ENCODE measurements at places on chromosomes 12 and 14.

DNA sequence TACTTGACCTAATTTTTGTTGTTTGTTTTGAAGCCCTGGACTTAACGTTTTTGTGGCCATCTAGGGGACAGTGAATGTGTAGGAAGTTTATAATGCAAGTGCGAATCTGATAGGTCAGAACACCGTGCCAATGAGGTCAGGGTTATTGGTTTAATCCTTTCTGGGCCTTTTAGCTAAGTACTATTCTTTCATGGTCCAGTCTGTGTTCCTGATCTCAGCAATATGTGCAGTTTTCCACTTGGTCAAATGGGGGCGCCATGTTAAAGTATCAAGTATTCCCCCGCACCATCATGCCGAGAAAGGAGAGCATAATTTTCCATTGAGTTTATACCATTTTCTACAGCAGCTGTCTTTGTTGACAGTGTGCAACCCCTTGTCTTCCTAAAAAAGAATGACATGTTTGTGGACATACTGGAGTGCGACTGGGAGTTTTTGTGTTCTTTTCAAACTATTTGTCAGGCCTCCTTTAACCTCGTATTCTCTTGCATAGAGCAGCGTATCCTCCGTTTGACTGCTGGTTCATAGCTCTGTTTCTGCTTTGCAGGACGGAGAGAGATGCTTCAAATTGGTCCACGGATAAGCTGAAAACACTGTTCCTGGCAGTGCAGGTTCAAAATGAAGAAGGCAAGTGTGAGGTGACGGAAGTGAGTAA is 1.3 kb downstream of the AHSA1 start:
- peak; percentile 84 for DNase-seq

DNA sequence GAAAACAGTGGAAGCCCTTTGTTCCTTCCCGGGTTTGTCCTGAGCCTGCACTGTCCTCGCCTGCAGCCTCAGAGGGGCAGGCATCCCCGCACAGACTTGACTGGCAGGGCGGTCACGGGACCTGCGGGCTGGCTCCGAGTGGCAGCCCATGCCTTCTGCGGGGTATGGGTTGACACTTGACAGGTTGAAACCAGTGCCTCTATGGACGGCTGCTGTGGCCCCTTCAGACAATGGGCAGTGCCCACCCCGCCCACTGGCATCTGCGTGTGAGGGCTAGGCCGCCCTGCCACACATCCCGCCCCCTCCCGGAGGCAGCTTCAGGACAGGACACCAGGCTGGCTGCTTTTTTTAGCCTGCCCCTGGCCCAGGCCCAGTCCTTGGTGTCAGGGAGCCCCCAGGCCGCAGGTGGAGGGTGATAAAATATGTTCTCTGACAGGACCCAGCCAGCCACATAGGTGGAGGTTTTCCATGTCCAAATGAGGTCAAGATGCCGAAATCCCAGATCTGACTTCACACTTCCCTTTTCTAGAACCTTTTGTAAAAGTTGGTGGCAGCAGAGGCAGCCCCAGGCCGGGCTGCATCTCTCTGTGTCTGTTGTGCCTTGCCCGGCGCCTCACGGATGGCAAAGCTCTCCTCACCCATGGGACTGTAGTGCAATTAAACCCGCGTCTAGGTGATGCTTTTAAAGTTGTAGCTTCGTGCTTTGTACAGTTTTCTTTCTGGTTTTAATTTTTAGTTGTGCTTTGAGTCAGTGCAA is 10.0 kb downstream of the ANKRD9 start:
- no peak for DNase-seq

- DNase-seq, result no peak
These were observed 9.1 kb downstream of the PRKCH start for GRCh38 chr14:61330511-61330910.

GRCh38 chr12:3536096-3536875 is 45.3 kb downstream of the PRMT8 start:
- no peak for DNase-seq

DNA sequence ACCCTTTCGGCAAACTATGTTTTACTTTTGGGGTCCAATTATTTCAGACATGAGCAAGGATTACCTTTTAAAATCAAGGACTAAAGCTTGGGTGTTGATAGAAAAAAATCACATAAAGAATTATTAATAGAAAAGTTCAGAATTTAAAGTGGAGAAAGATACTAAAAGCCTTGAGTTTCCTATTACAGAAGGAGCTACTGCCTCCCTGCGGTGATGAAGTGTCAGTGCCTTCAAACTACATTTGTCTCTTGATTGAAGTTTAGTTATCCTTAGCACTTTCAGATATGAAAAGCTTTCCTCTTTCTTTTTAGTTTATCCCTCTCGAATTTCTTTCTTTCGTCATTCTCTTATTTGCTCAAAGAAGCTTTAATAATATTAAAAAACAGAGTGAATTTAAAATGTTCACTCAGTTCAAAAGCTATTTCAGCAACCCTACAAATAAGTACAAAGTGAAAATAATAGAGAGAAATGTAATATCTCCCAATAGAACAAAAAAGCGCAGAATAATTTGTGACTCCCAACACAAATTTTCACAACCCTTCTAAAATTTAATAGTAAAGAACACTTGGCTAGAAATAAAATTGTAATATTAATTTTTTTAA is 87.6 kb downstream of the SEC23A start:
- peak; percentile 68 for DNase-seq

GRCh38 chr14:53663709-53664108 is 292.9 kb downstream of the BMP4 start:
- peak; percentile 45 for DNase-seq

- DNase-seq, result peak; percentile 23
These were observed 28.8 kb downstream of the HECTD4 start for GRCh38 chr12:112353393-112353792.

GRCh38 chr12:47935184-47935583 is 28.2 kb upstream of the TMEM106C start:
- peak; percentile 66 for DNase-seq

DNA sequence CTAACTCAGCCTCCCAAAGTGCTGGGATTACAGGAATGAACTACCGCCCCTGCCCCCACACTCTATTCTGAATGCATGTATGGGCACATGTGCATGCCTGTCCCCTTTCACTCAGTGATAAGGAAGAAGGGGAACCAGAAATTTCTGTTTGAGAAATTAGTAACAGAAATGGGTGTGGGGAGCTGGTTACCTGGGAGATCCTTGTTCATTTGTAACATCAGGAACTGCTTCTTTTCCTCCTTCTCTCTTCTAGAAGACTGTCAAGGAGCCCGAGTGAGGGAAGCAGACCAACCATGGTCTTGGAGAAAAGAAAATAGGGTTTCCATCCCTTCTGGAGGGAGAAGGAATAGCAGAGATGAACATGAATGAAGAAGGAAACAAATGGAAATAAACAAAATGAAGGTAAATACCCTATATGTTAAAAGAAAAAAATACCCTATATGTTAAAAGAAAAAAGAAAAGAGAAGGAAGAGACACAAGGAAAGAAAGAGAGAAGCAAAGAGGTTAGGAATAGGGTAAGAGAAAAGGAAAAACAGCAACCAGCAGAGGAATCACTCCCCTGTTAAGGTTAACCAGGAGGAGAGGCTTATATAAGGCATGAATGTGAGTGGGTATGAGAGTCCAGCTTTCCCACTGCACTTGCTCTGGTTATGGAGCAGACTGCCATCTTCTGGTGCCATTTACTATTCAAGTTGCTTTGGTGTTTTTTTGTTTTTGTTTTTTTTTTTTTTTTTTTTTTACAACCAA is 3.3 kb downstream of the PPP1R3E start:
- peak; percentile 63 for DNase-seq

GRCh38 chr14:69481815-69482568 is 2.5 kb upstream of the PLEKHD1 start:
- no peak for DNase-seq

DNA sequence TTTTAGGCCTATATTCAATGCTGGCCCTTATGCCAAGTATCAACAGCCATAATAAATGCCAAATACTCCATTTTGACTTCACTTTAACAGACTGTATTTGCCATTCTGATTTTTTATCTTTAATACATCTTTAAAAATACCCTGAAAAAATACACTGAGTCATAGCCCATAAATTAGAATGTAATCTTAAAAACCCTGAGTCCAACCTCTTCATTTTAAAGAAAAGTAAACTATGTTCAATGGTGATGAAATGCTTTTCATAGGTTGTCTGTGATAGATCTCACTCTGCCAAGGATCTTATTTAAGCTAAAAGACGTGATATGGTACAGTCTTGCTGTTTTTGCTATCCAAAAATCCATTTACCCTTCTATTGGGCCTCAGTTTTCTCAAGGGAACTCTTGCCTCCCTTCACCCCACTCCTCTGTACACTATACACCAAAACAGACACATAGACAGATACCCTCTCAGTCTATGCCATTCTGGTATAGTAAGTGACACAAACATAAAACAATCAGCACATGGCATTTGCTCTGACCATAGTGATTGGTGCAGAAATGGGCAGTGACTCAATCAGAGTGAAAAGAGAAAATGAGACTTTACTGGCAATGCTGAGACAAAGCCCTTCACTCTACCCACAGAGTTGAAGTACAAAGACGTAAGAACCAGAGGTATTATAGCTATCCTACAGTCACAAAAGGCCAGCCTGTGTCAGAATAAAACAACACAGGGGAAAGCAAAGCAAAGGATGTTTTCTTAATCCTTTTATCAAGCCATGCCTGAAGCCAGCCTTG is 49.1 kb downstream of the BTG1 start:
- DNase-seq, result peak; percentile 68

DNA sequence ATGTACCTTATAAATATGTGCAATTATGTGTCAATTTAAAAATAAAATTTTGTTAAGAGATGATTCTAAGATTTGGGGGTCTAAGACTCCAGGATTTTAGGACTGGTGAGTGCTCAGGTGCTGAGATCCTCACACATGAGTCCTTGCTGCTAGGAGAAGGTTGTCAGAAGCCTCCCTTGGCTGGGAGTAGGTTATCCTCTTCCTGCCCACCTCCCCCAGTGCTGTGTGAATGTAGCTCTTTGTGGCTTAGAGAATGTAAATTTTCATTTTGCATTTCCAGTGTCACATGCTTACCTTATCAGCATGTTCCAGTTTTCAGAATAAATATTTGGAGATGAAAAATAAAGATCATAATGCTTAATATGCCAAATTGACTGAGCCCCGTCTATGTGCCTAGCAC is 114.2 kb upstream of the MDM1 start:
- no peak for DNase-seq

- DNase-seq, result no peak
These were observed 121.3 kb upstream of the CCND2 start for GRCh38 chr12:4152145-4152795.

DNA sequence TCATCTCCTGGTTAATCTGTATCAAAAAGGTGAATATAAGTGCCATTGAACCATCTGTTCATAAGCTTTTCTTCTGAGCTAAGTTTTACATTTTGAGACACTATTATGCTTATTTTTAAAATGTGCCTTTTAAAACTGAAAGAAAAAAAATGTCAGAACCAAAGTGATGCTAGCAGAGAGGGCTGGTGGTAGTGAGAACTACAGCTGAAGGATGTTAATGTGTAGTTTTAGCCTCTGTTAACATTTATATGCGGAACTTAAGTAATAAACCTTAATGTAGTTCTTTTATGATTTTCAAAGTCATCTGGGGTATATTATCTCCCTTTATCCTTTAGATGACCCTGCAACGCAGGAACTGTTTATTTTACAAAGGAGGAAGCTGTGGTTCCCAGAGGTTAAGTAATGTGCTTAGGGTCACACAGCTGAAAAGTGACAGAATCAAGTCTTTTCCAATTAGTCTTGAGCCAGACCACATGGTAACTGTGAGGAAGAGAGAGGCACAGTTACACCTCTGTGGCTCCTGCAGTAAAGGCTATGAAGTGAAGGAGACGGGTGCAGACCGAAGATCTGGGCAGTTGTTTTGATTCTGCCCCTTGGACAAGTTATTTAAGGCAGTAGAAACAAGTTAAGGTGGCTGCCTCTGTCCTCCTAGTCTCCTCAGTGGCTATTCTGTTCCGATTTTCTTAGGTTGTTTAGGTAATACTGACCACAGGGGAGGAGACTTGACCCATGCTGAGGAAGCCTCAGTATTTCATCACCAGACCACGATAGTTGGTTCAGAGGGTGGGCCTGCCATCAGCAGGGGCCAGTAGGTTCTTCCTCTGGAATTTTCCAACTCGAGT is 23.9 kb downstream of the GNG2 start:
- no peak for DNase-seq

- no peak for DNase-seq
These were observed 133.2 kb upstream of the KRR1 start for GRCh38 chr12:75644472-75645072.

DNA sequence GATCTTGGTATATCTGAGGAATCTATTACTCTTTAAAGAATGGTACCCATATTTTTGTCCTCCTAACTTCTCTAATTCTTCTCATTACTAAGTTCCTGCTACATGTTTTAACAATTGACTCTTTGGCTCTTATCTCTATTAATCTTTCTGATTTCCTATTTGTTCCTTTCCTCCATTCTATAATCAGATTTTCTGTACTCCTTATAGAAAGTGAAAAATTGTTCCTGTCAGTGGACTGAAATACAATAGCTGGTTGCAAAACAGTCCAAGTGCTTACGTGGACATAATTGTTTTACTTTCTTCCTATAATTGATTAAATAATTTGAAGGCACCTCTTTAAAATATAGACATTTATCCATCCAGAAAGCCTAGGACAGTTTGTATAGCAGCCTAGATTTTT is 86.7 kb upstream of the PTHLH start:
- no peak for DNase-seq

GRCh38 chr12:27560126-27560525 is 36.1 kb downstream of the PPFIBP1 start:
- DNase-seq, result no peak

DNA sequence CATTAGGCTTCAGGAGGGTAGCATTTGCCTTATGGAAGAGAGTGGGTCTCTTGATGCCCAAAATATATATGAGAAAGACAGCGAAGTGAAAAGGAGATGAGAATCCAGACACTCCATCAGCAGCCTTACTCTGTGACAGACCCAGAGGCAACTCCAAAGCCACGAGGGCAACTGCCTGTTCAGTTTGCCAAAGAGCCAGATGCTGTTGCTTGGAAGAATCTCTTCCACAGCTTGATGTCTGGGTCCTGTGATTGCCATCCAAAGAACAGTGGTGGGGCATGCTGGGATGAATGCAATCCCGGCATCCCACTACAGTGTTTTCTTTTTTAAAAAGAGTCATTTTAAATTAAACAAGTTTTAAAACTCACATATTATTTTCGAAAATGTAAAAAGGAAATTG is 10.9 kb upstream of the OTX2 start:
- no peak for DNase-seq

DNA sequence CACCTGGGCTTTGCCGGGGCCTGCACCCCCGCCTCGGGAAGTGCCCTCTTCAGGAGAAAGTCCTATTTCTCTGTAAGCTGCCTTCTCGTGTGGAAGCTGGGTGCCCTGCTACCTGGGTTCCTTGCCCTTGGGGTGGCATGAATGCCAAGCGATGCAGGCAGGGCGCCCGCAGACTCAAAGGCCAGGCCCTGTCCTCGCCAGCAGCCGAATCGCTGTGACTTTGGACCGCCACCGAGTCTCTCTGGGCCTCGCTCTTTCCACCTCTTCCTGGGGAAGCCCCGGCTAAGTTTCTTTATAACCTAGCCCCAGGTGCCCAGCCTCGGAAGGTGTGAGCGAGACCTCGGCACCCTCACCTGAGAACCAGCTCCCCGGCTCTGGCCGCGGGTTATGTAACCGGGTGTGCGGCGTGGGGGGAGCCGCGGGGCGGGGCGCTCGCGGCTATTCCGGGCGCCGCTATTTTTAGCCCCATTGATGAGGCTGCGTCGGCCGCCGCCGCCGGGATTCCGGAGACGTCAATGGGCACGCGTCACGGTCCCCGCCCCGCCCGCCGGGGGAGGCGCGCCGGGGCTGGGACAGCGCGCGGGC is 14.6 kb upstream of the NR4A1 start:
- peak; percentile 95 for DNase-seq

- peak; percentile 74 for DNase-seq
These were observed 11.2 kb upstream of the PNMA1 start for GRCh38 chr14:73725116-73726024.

GRCh38 chr12:80321653-80322052 is 122.4 kb upstream of the PTPRQ start:
- DNase-seq, result peak; percentile 40

Measured in astrocyte of the hippocampus (primary cell).